ENCODE measurements at places on chromosomes 7 and 10.

GRCh38 chr7:118330388-118330787 is 105.9 kb downstream of the ANKRD7 start:
- no peak for DNase-seq

DNA sequence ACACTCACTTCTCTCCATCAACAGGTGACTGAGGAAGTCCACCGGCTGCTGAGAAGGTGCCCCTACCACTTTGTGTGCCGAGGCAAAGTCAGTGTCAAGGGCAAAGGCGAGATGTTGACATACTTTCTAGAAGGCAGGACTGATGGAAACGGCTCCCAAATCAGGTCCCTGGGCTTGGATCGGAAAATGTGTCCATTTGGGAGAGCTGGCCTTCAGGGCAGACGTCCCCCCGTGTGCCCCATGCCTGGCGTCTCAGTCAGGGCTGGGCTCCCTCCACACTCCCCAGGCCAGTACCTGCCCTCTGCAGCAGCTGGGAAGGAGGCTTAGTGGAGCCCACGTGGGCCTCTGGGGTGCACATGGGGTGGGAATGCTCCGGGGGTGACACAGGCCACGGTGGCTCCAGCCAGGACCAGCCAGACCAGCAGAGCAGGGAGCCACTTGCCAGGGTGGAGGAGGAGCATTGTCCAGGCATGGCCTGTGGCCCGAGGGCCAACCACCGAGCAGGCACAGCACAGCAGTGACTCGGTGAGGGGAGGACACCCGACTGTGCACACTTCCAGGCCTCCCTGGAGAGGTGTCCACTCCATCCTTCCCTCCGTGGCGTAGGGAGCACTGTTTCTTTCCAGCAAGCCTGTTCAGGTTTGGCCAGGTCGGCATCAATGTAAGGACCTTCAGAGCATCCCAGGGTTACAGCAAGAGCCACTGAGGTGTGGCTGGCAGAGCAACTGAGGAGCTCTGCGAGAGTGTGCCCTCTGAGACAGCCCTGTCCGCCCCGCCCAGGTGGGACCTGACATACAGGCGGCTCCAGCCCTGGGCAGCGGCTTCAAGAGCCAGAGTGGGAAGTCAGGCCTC is 139.7 kb downstream of the ADCY1 start:
- no peak for DNase-seq

DNA sequence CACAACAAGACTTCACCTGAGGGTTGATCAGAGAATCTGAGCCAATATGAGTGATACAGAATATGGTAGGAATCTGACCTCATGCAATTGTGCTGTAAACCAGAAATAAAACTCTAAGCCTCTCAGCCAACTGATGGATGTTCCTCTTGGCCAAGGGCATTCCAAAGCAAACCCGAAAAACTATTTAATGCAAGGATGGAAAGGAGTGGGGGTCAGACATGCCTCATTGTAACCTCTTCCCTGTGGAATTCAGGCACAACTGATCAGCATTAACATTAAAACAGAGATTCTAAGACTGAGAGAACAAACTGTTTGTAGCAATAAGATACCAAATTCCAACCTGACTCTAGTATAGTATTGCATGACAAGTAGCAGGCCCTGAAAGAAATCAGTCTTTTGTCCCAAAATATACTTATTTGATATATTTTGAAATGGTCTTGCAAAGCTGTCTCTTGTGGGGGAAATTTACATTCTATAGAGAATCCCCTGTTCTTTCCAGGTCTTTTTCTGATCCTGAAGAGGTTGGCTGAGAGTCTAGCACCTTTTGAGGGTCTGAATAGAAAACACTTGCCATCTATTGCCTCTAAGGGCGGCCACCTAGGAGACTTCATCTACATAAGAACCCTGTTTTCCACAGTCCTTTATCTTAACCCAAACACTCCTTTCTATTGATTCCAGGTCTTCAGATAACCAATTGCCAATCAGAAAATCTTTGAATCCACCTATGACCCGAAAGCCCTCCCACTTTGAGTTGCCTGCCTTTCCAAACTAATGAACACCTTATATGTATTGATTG is 50.4 kb upstream of the WDR11 start:
- DNase-seq, result no peak

- DNase-seq, result no peak
These were observed 4.0 kb downstream of the NUDT5 start for GRCh38 chr10:12191715-12192114.

DNA sequence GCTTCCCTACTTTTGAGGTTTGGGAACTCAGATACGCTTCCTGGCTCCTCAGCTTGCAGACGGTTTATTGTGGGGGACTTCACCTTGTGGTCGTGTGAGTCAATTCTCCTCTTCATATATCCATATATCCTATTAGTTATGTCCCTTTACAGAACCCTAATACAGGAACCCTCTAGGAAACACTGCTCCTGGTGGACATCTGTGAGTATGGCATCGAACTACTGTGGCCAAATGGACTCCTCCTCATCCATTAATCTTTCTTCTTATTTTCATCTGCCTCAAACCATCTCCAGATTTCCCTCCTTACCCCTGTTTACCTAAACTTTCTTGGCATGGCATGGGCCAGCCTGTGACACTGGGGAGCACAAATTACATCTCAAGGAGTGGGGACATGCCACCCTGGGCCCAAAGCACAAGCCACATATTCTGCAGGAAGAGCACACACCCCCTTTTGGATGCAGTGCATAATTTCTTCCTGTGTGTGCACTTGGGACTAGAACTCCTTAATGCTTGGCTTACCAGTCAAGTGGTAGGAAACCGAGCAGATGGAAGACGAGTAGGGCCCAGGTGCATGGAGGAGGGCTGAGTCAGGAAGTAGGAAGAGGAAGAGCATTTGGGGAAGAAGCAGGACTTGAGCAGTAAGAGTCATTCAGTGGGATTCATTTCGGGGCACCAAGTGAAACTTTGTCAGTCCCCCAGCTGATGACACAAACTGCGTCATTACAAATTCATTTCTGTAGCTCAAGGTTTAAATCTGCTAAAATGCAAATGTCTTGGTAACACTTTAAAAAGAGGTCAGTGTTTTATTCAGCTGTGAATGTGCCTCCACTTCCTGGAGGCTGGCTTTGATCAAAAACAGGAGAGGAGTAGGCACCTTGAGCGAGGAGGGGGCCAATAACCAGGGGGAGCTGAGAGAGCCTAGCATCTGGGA is 80.8 kb upstream of the PLXNA4 start:
- DNase-seq, result peak; percentile 66

DNA sequence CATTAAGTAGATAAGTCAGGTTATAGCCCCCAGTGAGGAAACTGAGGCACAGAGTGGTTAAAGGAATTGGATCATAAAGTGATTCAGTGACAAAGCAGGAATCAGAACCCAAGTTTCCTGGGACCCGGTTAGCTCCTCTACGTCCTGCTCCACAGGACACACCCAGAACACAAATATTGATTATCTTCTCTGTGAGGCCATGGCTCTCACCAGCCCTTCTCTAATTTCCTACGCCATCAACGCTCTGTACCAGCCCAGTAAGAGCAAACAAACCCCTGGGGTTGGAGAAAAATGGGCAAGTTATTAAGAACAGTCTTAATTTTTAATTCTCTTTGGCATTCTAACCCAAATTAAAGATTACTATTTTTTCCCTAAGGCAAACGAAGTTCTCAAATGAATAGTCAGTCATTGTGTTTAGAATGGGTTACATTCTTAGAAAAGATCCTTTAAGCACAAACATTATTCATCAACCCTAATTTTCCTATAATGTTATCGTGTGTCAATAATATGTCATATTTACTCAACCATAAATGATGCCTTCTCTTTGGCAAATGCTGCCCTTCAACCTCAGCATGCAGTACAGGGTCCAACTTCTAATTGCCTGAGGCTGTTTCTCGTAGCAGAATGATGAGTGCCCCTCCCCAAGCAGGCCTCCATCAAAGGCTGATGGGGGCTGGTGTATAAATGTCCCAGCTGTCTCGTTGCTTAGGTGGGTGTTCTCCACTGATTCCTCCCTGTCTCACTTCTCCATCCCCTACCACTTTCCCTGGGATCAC is 25.4 kb upstream of the TM9SF3 start:
- DNase-seq, result no peak

DNA sequence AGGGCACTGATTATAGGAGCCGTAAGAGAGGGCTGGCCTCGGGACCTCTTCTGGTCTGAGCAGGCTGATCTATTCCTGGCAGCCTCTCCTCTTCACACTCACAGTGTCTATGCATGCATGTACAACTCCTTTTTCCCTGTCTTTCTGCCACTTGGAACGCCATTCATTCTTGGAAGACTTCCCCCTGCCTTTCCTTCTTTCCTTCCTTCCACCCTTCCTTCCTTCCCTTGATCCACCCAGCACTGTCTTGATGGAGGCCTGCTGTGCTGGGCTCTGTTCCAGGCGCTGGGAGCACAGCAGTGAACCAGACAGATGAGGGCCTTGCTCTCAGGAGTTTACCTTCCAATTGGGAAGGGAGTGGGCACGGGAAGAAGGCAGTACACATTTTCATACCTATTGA is 114.8 kb downstream of the SH3PXD2A start:
- DNase-seq, result no peak

DNA sequence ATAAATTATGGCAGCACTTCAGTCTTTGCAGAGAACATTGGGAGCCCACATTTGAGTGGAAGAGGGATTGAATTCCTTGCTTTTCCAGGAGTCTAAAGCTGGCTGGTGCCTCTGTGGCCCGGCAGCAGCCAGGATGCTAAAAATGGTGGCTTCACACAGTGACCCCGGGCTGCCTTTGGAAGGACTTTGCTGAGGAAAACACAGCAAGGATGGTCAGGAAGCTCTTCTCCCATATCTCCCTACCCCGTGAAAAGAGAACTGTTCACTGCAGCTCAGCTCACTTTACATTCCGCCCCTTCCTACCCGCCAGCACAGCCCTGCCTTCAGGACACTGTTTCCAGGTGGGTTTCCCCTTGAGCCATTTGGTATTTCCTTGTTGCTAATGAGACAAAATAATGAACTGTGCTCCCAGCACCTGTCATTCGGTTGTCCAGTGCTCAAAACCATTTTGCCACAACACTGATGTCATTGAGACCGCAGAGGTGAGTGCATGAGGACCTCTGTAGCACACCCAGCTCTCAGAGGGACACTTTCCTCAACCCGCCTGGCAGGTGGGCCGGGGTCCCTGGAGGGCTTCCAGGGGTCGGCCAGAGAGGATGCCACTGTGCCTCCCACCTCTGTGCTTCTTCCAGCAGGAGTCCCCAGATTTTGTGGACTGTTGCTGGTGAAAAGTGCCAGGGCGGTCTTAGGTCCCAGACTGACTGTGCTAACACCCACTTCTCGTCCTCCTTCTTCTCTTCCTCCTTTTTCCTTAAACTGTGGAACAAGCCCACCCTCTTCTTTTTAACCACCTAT is 255.7 kb upstream of the PPP2R2D start:
- no peak for DNase-seq

DNA sequence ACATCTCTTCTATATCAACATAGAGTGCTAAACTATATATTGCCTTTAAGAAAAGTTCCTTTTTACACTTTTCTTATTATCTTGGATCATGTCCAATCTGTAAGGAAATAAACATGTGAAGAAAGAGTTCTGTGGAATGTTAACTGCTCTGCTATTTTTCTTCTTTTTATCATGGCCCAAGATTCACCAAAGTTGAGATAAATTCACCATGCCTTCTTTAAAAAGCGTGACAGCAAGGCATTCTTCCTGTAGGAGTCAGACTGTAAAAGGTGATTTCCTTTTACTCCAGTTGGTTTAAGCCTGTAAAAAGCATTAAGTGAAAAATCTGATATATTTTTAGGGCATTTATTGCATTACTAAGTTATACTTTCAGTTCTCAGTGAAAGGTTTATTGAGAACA is 165.7 kb upstream of the FZD1 start:
- DNase-seq, result no peak

GRCh38 chr10:111063471-111063870 is 13.4 kb upstream of the ADRA2A start:
- no peak for DNase-seq

DNA sequence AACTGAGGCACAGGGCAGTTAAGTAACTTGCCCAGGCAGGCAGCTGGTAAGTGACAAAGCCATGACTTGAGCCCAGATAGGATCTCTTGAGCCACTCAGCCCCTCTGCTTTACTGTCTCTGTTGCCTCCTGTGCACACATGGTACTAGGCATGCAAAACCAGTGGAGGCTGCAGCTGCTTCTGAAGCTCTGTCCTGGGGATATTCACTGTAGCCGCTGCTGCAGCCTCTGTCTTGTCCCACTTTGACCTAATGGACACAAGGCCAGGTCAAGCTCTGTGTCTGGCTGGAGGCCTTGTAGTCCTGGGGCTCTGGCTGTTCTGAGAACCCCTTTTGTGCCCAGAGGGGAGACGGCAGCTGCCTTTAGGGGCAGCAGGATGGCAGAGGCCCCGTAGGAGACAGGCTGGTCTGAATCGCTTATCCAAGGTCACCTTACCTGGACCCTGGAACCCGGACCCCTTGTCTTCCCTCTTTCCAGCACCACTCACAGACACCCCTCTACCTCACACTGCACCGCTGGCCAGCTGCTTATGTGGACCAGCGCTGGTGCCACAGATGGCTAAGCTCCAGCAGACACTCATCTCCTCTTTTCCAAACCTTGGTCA is 57.6 kb downstream of the TSPAN15 start:
- no peak for DNase-seq

DNA sequence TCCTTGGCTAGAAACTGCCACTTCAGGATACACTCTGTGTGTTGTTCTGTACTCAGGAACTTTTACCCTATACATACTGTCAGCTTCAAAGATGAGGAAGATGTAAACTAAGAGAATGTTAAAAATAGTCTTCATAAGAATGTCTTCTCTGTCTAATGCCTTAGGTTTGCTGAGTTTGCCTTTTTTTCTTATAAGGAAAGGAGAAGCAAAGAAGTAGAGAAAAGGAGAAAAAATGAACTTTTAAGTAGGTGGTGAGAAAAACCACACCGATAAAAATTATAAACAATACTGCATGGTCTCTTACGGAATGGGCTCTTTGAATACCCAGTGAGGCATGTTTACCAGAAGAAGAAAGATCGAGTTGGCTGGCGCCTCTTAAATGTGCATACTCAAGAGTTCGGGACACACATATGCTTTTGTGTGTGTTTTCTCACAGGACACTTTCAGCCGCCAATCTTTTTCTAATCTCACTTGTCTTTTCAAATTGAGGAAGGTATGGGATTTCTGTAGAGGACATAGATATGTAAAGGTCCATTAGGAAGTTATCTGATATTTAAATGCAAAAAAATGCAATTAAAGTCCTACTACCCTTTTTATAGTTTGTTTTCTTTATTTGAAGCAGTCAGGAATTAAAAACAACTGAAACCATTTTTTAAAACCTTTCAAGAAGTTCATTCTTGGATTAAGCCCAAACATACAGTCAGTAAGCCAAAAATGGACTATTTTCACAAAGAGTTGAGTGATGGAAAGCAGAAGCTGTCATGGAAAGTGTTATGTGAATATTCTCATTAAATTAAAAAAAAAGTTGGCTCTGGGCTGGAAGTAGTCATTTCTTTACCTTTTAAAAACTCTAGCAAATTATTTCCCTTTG is 100.6 kb upstream of the MDFIC start:
- no peak for DNase-seq

DNA sequence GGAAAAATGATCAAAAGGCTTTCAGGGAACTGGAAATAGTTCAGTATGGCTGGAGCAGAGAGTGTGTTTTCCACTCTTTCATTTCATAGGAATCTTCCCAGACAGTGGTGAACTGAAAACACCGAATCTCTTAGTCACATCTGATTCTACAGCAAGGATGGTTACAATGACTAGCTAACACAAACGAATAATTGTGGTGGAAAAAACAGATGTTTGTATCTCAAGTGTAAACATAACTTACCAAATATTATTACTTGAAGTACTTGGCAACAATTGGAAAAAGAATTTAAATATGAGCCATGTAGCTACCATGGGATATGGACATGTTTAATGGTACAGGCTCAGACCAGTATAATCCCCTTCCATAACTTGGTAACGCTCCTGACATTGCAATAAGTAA is 21.1 kb upstream of the BPGM start:
- no peak for DNase-seq

Data from NCI-H82 (cell line).